Activated CD4-positive, alpha-beta T cell treated with anti-CD3 and anti-CD28 coated beads for 1 hour (primary cell): ENCODE measurements at places on chromosomes 1 and 21.

GRCh38 chr1:203268901-203269653 is 36.2 kb upstream of the BTG2 start:
- no peak for DNase-seq

DNA sequence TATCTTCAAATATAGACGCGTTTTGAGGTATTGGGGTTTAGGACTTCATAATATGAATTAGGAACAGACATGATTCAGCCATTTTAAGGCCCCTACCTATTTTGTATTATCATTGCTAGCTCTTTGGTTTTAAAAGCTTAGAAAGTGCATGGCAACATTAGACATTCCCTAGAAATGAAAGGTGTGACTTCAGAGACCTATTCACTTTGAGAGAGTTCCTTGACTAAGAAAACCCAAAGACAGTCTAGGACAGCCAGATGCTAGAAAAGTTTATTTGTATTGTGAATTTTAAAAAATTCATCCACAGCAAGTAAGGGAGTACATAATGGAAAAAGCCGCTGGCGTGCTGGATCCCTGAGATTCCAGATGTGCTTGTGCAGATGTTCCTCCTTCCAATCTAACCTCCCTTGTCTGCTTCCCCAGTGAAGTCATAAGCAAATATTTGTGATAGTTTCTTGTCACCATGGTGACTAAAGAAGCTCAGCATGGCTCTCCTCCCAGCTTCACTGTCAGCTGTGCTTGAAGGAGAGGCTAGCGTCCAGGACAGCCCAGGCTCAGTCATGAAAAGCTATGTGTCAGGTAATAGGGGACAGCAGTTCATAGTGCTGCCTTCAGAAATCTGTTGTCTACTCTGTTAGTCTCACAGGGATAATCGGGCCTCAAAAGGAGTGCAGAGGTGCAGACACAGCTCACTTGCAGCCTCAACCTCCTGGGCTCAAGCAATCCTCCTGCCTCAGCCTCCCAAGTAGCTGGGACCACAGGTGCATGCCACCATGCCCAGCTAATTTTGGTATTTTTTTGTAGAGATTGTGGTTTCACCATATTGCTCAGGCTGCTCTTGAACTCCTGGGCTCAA is 34.8 kb downstream of the KPNA6 start:
- no peak for DNase-seq

- no peak for DNase-seq
These were observed 576.0 kb downstream of the KIF26B start for GRCh38 chr1:245730801-245731200.

DNA sequence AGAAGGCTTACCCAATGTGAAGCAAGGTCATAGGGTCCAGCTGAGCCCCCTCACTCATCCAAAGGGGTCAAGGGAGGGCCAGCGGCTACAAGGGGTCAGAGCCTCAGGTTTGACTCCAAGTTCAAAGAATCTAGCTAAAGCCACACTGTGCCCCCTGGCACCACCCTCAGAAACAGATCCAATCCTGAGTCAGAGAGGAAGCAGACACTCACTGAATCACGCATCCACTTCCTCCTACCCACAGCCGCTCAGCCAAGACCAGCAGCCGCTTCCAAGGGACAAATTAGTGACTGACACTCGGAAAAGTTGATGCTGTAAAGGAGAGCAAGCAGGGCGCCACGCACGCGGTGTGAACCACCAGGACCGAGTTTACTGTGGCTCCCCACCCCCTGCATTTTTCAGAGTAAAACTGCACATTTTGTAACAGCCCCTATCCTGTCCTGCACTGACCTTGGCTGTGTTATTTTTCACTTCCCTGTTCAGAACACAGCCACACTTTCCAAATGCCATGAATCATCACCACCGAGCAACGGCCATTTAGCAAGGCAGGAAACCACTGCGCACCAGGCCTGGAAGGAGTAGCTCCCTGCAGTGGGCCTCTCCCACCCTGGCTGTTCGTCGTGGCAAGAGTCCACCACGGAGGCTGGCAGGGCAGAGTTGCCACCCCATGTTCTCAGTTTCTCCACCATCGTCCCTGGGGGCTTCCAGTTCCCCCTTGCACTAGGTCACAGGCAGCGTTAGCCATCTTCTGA is 147.8 kb downstream of the TOMM20 start:
- peak; percentile 66 for DNase-seq

GRCh38 chr1:213724640-213725536 is 262.9 kb upstream of the PROX1 start:
- no peak for DNase-seq

DNA sequence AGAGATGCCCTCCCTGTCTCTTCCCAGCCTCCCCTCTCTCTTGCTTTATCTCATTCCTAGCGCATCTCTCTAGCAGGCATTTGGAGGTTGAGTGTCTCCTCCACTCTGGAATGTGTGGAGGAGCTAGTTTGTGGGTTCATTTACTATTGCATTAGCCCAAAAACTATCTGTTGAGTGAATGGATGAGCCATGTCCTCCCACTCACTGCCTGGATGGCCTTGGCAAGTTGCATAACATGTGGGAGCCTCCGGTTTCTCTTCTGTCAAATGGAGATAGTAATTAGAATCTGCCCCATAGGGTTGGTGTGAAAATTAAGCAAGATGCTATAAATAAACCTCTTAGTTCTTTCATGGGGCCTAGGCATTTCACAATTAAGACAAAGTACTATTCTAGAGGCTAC is 181.8 kb downstream of the KAZN start:
- DNase-seq: no peak

- no peak for DNase-seq
These were observed 3.7 kb upstream of the MEGF6 start for GRCh38 chr1:3614755-3615742.

DNA sequence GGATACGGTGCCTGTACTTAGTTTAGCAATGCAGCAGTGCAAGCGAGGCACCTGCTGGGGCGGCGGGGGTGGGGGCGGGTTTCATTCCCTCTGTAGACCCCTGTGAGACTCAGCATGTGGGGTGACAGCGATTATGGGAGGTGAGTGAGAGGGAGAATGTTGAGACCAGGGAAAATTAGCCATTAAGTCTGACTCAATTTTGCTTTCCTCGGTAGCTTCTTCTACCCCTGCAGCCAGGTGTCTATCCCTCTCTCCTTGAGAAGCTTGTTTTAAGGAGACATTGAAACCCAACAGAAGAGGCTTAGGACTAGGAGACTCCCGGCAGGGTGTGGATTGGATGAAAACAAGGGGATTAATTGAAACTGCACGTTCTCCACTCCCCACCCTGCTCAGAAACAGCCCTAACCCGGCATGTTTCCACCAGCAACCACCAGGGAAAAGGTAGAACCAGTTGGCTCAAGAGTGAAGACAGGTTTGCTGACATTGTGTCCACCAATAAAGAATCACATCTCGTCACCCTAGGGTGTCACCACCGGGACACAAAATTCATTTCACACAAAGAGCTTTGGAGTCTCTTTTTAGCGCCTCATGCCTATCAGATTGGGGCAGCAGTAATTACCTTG is 20.6 kb upstream of the ATF3 start:
- DNase-seq: no peak
